ENCODE measurements at places on chromosomes 5 and 9.

GRCh38 chr5:79471556-79471955, 42.4 kb downstream of the HOMER1 start:
- DNase-seq: no peak

DNA sequence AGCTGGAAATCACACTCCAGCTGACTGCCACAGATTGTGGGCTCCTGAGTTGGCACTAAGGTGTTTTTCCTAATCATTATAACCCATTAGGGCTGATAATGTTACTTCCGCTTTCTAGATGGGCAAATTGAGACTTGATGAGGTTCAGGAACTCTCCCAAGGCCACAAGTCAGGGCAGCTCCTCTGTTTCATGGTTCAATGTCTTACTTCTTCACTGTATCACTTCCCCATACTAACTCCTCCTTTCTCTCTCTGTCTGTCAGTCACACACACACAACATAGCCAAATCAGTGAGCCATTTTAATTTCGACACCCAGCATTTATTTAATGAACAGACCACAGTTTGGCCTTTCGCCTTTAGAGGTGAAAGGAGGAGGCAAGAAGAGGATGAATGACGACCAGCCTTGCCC, 17.8 kb upstream of the TRAF1 start:
- DNase-seq: no peak

GRCh38 chr9:73269430-73270101, 117.9 kb downstream of the ANXA1 start:
- peak; percentile 13 for DNase-seq

DNA sequence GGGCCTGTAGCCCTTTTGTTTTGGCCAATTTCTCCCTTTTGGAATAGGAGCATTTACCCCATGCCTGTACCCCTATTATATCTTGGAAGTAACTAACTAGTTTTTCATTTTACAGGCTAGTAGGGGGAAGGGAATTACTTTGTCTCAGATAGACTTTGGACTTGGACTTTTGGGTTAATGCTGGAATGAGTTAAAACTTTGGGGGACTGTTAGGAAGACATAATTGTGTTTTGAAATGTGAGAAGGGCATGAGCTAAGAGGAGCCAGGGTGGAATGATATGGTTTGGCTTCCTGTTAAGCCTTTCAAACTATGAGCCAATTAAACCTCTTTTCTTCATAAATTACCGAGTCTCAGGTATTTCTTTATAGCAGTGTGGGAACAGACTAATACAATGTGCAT, 168.1 kb downstream of the FGF1 start:
- no peak for DNase-seq

DNA sequence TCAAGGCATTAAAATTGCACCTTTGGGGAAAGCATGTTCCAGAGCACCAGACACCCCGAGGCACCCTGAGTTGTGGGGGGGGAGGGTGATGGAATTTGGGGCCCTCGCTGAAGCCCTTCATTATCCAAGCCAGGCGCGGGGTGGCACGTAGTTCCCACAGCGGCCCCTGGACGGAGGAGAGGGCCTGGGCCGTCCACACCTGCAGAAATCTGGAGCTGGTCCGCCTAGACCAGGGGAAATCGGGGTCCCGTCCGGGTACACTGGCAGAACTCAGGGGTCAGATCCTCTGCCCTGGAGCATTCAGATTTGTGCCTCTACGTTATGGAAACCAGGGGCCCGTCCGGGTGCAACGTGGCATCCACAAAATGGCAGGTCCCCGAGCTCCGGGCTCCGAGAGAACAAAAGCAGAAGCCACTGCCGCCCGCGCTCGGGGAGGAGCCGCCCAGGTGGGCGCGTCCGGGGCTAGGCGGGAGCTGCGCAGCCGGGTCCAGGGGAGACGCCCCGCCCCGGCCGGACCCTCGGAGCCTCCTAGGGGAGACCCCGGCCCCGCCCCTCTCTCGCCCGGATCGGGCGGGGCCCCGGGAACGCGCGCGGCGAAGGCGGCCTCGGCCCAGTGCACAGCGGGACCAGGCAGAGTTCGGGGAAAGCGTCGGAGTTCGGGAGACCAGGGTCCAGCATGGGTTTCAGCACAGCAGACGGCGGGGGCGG, at the start of gene PLEKHG4B:
PLEKHG4B (plus strand) TSS at position 613 of the 708 bp plus-strand sequence; CDS start at position 677, 64 bp downstream.
- peak; percentile 94 for DNase-seq
